ENCODE measurements at places on chromosomes 5 and 9.

DNA sequence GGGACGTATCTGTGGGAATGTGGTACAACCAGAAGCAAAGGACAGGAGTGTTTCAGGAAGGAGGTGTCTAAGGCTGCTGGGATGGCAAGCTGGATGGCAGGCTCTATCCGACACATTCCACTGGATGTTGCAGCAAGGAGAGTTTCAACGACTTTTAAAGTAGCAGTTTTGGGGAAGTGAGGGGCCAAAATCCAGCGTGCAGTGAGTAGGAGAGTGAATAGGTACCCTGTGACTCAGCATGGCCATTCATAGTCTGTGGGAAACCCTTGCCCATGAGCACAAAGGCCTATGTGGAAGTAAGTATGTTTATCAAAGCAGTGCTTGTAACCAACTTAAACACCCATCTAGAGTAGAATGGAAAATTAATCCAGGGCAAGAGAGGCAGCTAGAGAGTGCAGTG, 664.7 kb downstream of the ACTL7B start:
- no peak for DNase-seq

GRCh38 chr5:163825661-163826060, 320.2 kb downstream of the MAT2B start:
- no peak for DNase-seq

- DNase-seq, result no peak
These were observed 6.6 kb downstream of the BARX1 start for GRCh38 chr9:93948441-93949072.

DNA sequence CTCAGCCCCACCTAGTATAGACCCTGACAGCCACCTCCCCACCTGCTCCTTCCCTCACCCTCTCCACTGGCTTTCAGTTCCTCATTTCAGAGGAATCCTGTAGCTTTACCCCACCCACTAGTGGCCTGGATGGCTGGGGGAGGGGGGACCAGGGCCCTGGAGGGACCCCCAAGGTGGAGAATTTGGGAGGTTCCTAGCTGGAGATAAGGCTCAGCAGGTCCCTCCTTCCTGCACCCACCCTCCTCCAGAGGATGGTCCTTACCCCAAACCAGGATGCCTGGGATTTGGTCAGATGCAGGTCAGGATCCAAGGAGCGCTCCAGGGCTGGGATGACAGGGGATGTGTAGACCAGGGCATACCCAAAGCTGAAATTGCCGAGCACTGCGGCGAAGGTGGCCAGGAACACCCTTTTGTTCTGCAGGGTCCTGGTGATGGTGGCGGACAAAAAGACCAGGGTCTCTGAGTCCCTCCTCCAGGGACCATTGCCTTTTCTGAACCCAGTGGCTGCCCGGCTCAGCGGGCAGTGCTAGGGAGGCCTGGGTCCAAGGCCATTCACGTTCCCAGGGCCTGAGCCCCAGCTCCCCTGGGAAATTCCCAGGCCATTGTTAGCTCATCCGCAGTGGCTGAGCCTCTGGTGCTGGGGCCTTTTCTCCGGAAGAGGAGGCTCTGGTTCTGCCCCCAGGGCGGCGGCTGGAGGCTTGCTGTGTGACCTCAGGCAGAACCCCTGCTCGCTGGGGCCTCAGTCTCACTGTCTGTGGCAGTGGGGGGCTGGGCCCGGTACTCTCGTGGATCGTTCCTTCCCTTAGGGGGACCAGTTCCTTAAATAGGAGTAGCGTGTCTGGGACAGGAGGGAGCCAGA, 678 bp downstream of the SLC2A6 start:
- peak; percentile 67 for DNase-seq

DNA sequence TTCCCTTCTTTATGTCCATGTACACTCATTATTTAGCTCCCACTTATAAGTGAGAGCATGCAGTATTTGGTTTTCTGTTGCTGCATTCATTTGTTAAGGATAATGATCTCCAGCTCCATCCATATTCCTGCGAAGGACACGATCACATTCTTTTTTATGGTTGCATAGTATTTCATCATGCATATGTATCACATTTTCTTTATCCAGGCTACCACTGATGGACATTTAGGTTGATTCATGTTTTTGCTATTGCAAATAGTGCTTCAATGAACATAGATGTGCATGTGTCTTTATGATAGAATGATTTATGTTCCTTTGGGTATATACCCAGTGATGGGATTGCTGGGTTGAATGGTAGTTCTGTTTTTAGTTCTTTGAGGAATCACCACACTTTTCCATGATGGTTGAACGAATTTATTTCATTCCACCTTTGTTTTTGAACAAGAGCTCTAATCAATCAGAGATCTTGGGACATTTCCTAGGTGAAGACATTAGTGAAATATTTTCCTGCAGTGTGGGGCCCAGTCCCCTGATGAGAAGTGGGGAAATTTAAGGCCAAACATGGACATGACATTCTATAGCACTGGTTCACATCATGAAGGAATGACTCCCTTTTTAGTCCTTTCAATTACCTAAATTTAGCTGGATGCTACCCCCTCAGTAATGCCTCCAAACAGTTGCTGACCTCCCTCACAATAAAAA, 7.1 kb upstream of the TEX48 start:
- DNase-seq, result no peak

- DNase-seq, result no peak
These were observed 116.0 kb downstream of the SLC12A2 start for GRCh38 chr5:128199611-128200010.

DNA sequence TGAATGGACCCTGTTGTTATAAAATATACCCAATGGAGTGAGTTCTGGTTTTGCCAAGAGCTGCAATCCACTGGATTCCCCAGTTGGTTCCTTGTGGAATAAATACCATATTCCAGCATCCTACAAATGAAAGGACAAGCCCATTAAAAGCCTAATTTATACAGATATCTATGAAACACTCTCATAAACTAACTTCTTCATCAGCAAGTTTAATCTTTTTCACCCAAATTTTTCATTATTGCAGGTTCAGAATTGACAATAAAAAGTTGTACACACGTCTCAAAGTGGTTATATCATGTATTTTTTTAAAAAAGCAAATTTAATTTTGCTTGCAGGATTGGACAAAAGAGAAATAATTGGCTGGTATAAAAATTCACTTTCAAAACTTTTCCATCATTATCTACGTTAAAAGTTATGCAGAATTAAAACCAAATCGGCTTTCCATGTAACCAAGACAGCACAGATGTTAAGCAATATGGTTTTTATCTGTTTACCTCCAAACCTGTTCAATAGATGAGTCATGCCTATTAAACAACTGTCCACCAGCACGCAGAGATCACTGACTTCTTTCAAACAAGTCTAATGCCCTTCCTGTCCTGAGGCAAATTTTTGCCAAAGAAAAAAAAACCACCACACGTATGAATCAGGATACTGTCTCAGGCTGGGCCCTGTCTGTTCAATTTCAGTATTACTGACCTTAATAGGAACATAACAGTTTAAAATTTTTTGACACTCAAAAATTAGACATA, 42.5 kb downstream of the CEMIP2 start:
- DNase-seq, result no peak

DNA sequence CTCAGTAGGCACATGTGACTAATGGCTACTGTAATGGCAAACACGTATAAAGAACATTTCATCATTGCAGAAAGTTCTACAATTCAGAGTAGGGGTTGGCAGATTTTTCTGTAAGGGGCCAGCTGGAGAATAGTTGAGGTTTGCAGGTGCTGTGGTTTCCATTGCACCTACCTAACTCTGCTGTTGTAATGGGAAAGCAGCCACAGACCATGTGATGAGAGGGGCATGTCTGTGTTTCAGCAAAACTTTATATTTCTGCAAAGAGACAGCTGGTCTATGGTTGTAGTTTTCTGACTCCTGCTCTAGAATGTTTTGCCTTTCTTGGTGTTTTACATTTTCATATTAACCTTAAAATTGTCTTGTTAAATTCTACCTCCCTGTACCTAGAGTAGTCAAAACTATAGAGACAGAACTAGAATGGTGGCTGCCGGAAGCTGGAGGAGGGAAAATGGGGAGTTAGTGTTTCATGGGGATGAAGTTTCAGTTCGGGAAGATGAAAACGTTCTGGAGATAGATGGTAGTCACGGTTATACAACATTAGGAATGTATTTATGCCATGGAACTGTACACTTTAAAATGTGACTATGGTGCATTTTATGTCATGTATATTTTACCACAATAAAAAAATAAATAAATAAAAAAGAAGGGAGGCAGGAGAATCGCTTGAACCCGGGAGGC, 44.3 kb downstream of the NUP214 start:
- DNase-seq, result no peak

DNA sequence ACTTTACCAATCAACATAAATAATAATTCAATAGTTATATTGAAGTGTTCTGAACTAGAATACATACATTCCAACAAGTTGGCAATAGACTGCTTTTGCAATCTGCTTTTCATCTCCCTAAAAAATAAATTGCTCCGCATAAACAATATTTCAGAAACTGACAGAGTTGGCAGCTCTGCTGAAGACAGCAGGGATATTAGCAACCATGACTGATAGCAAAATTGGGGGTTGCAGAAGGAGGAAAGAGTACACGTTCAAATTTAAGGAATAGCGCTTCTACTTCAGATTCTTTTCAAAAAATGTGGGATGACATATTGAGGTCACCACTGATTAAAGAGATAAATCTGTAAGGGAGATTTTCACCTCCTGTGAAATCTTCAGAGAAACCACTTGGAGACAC, 521.2 kb downstream of the DTWD2 start:
- DNase-seq, result no peak

GRCh38 chr9:106400170-106400569, 462.8 kb upstream of the ZNF462 start:
- DNase-seq, result no peak

GRCh38 chr5:151569132-151570046, 21.7 kb downstream of the FAT2 start:
- DNase-seq, result no peak

DNA sequence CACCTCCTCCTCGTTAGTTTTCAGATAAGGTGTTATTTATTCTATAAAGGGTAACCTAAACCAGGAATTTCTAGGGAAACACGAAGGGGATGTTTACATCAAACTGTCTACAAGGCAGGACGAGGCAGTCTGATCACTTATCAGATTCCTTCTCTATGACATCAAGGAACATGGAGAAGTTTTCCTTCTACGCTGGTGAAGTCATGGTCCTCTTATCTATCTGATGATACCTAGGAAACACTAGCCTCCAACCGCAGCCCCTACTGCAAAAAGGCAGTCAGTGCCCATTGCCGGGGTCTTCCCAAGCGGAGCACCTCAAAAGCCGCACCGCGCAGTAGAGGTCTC, 1.5 kb downstream of the MPDZ start:
- DNase-seq, result no peak

GRCh38 chr5:81426359-81427030, 32.6 kb upstream of the ACOT12 start:
- no peak for DNase-seq

- peak; percentile 7 for DNase-seq
These were observed 84.1 kb upstream of the SPATA31D4 start for GRCh38 chr9:81844131-81844567.

DNA sequence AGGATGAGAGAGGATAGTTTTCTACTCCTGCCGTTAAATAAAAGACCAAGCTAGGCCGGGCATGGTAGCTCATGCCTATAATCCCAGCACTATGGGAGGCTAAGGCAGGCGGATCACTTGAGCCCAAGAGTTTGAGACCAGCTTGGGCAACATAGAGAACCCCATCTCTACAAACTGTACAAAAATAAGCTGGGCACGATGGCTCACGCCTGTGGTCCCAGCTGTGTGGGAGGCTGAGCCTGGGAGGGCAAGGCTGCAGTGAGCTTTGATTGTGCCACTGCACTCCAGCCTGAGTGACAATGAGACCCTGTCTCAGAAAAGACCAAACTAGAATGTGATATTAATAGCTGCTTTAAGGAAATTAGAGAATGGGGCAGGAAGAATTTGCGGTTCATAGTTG, 158.4 kb downstream of the NIPBL start:
- DNase-seq, result no peak

DNA sequence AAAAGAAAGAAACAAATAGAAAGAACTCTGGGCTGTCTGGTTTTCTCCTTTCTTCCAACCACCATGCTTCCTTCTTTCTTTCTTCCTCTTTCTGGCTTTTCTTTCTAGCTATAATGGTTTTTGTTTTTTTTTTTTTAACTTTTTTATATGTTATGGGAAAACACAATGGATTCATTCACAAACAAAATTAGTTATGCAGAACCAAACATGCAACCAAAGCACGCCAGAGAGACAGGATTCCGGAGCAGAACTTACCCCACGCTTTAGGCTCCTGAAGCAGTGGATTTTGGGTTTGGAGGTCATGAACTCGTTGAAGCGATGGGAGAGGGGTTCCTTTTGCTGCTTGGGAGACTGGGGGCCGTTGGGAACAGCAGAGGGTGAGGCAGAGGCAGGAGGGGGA, 88.3 kb downstream of the USP20 start:
- DNase-seq, result no peak

GRCh38 chr5:177447611-177448243, 1.1 kb downstream of the PRR7 start:
- peak; percentile 92 for DNase-seq

GRCh38 chr9:130172161-130172857, at the start of gene NCS1:
TSS of gene NCS1 (plus strand) at chr9:130172404. CDS start at chr9:130172664, 260 bp downstream.
- DNase-seq, result peak; percentile 86

DNA sequence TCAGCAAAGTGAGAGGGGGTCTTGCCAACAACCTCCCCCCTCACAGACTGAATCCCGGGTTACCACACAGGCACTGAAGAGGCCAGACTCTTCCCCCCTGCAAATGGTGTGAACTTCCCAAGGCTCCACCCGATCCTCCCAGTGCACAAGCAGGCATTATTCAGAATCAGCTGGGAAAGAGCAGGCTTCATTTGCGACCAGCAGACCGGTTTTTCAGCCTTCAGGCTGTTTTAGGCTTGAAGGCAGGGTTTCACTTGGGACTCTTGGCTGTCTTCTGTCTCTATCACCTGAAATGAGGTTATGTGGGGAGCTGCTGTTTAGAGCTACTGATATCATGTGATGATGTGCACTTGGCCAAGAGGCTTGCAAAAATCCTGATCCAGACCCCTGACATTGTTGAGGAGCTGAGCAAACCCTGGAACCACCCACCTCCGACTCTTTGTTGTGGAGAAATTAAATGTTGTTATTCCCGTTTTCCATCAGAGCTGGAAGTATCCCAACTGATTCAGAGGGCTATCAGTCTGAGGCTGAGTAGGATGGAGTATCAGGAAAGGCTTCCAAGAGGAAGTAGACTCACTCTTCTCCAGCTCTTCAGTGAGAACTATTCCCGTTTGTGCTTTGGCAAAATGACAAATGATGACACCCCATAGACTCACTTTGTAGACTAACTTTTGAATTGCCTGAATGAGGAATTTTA, 63.3 kb upstream of the ZFR start:
- DNase-seq, result peak; percentile 88

GRCh38 chr5:177220576-177220975, 82.9 kb downstream of the RAB24 start:
- no peak for DNase-seq

DNA sequence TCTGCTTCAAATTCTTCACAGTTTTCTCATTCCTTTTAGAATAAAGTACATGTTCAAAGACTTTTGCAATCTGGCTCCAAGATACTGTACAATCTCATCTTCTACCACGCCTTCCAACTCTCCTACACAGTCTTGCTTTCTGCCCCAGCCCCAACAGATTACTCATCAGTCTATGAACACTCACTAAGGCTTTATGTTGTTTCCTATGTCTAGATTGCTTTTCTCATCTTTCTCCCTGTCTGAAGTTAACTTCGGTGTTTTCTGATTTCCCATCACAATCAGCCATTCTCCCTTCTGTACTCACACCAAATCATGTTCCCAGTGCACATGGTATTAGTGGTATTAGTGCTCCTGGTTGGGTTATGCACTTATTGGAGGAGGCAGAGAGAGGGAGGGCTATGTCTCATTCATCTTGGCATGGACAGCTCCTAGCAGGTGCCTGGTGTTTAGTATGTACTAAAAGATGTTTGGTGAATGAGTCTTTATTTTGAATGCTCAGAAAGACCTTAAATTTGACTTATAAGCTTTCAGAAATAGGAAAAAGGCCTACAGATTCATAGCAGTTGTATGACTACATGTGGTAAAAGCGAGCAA, 44.0 kb upstream of the ZNF608 start:
- no peak for DNase-seq
